ENCODE measurements at places on chromosomes 4 and X.

GRCh38 chr4:142408003-142408441 is 438.1 kb downstream of the INPP4B start:
- DNase-seq: no peak

DNA sequence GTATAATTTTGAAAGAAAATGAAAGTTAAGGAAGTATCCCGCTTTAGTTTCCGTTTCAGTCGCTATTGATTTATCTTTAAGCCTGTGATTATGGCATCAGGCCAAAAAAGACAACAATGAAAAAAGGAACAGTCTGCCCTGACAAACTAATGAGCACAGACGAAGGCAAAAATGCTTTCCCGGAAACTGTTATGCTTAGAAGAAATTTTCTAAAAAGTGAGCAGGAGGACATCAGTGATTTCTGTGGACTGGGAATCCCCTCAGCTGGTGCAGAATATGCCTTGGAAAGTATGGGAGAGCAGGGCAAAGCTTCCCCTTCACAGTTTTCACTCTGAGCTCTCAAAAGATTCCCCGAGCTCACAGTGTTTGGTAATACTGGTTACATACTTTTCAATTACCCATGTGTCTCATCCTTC is 5.1 kb upstream of the CXCL10 start:
- DNase-seq: no peak

- no peak for DNase-seq
Observed at GRCh38 chr4:13601048-13601447, 26.5 kb downstream of the BOD1L1 start.

DNA sequence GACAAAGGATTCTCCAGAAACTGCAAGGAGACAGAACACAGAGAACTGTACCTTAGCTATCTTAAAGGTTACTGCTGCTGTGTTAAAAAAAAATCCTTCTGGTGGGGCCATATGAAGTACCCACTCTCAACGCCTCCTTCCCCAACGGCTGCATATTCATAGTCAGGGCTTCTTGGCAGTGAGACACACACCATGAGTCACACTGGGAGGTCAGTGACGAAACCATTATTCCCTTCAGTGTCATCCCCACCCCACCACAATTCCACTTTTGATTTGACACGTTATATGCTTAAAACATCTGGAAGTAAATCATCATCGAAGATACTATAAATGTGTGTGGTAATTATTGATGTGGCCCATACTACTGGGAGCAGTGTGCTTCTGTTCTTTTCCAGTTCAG is 271.5 kb downstream of the LDB2 start:
- no peak for DNase-seq

DNA sequence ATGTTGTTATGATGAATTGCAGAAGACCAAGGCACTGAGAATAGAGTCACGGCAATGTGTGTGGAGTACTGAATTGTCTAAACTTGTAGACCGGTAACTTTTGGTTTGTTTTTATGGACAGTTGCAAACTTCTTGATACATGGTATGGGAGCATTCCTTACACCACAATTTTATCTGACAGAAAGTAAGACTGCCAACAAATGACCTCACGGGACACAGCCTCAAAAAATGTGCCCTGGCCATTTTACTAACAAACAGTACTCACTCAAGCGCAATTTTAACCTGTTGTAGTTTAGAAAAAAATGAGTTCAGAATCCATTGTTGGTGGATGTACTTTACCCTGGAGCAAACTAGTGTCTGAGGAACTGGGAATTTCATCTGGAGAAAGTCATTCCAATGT is 321.2 kb downstream of the CAMK2D start:
- no peak for DNase-seq

GRCh38 chr4:154677300-154677699 is 64.8 kb upstream of the FGG start:
- DNase-seq: no peak

- DNase-seq: no peak
Observed at GRCh38 chr4:112416464-112416863, 99.5 kb downstream of the NEUROG2 start.

DNA sequence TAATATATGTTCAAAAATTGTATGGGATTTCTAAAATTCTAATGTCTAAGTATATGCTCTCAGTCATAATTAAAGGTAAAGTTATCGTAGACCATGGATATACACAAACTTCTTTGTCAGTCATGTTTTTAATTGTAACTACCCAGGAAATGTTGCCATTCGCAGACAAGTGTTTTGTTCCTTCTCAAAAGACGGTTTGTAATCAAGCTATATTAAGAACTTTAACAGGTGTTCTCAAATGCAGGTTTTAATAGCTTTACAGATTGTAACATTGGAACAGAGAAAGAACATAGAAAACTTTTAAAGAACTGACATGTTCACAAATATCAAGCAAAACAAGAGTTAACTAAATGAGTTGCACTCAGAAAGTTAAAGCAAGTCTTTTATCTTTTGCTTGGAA is 58.9 kb downstream of the KDM5C start:
- no peak for DNase-seq

DNA sequence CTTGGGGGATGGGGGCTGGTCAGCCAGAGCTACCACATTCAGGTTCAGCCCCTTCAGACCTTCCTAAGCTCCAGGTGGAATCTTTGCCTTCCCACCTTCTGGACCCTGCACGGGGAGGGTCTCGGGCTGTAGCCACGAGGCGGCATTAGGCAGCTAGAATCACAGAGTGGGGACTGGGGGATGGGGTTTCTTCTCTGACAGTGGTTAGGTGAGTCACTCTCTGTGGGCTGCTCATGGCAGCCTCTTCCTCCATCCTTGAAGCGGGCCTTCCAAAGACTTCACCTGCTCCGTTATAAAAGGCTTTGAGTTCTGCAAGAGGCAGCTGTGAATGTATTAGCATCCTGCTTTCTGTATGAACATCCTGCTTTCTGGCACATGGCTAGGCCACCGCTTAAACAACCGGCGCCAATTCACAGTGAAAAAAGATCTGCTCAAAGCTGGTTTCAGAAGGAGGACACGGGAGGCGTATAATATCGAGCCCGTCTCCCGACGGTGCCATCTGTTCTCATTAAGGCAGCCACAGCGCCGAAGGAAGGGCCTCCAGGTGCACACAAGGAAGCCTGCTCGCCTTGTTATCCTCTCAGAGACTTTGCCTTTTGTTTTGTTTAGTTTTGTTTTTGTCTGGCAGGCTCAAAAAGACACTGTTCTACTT is 74.3 kb upstream of the IGFBP7 start:
- DNase-seq: no peak

DNA sequence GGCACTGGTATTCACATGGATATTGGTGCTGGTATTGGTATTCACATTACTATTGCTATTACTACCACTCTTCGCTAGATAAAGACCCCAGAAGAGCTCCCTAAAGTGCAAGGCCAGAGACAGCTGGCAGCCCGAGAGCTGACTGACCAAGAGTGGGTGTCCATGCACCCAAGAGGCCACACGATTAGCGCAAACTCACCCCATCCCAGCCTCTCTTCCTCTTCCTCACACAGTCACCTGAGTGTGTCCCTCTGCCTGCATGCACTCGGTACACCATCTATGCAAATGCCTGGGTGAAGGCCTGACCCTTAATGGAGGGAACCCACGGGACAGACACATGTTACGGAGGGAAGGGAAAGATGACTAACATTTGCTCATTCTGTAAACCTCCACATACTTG is 86.7 kb downstream of the HAUS3 start:
- no peak for DNase-seq

- DNase-seq: no peak
Observed at GRCh38 chr4:156892805-156893204, 78.8 kb downstream of the PDGFC start.

GRCh38 chr4:183674153-183674552 is 15.1 kb downstream of the TRAPPC11 start:
- DNase-seq: no peak

GRCh38 chr4:184787766-184788503 is 37.8 kb downstream of the ACSL1 start:
- DNase-seq: no peak

GRCh38 chrX:66200050-66200664 is 36.1 kb downstream of the HEPH start:
- DNase-seq: no peak

GRCh38 chrX:132592880-132593279 is 104.0 kb upstream of the MBNL3 start:
- DNase-seq: no peak

GRCh38 chrX:133869270-133869669 is 116.1 kb downstream of the GPC3 start:
- no peak for DNase-seq

- no peak for DNase-seq
Observed at GRCh38 chr4:109801895-109802319, at the start of gene CFI. TSS of gene CFI (minus strand) at chr4:109801999. CDS start at chr4:109801971, 28 bp downstream.

DNA sequence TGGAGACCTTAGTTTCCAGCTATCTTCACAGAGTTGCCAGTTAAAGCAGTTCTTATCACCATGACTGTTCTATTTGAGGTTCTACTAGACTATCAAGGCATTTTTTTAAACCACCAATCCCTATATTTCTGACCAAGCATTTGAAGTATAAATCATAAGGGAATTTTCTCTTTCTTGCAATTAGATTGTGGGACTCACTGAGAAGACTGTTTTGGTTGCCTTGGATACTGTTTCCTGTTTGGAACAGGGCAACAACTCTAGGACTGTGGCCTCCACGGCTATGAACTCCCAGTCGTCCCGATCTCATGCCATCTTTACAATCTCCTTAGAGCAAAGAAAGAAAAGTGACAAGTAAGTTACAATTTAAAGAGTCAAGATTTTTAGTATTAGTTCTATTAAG is 11.8 kb downstream of the KIF4A start:
- no peak for DNase-seq

DNA sequence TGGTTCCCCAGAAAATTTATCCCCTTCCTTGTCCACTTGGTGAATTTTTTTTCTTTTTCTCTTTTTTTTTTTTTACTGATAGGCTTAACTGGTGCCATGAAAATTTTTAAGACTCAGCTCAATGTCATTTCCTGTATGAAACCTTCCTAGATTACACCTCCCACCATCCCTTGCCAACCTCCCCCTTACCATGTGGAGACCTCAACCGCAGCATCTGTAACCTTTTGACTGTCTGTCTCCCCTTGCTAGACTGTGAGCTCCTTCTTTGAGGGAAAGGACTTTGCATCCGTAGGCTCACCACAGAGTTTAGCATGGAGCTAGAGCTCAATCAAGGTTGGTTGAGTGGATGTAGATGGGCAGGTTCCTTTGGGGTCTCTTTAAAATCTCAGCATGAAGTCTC is 5.2 kb upstream of the PGRMC1 start:
- DNase-seq: no peak

GRCh38 chrX:48540028-48540375 is 488 bp downstream of the TBC1D25 start:
- DNase-seq: peak; percentile 26

DNA sequence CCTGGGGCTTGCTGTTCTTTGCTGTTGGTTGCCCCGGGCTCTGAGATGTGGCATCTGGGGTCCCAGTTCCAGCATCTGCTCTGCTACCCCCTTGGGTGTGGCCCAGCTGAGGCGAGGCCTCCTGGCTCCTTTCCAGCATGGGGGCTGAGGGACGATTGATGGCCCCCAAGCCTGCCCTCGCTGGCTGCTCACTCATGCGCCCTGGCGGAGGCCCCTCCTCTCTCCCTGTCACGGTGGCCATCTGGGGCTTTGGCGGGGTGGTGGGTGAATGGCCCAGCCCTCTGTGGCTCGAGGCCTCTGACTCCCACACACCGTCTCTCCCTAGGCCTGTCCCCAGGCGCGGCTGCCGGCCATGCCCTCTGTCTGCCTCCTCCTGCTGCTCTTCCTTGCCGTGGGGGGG is 1.8 kb downstream of the PLXNA3 start:
- no peak for DNase-seq

- DNase-seq: no peak
Observed at GRCh38 chr4:66766557-66766956, 778.7 kb downstream of the CENPC start.

DNA sequence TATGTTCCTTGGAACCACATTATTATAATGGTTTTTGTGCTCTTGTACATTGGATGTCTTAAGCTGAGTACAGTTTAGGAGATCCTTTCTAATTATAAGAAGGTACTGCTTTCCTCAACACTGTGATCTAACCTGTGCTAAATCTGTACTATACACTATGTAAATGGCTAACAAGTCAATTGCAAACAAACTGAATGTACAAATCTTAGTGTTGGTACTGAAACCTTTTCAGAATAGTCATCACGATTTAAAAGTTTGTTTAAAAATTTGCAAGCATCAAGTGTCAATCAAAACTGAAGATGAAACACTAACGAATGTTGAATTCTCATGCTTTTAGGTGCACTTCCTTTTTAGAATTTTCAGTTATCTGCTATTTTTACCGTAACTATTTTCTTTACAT is 2090.4 kb upstream of the TENM3 start:
- DNase-seq: no peak

DNA sequence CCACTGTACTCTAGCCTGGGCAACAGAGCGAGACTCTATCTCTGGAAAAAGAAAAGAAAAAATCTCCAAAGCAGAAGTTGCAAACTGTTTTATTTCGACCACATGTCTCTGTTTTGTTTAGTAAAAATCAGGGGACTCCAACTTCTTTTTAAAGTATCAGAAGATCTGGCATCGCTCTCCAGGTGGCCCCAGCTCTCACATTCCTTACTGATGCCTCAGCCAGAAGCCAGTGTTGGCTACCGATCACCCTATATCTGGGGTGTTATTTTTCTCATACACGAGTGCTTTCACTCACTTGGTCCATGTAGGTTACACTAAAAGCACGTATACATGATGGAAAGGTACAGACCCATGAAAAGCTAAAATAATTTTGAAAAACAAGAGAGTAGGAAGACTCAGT is 8.3 kb downstream of the MPP1 start:
- DNase-seq: no peak

- no peak for DNase-seq
Observed at GRCh38 chrX:53684415-53685192, 1.9 kb downstream of the HUWE1 start.

DNA sequence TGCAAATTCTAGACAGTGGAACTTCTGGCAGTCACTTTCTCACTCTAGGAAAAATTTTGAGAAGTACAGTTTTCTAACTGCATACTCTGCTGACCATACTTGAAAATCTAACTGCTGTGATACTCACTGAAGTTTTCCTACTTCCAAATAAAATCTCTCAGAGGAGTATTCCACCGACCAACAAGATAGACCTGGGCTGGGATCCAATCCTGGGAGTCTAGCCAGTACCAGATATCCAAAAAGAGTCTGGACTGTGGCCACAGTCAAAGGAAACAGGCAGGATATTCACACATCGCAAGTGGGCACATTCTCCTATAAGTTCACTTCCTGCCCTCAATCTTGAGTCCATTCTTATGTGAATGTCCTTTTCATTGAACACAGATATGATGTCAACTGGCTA is 1138.7 kb upstream of the PCDH7 start:
- DNase-seq: no peak

- DNase-seq: no peak
Observed at GRCh38 chrX:139795196-139795595, 87.2 kb upstream of the MCF2 start.

DNA sequence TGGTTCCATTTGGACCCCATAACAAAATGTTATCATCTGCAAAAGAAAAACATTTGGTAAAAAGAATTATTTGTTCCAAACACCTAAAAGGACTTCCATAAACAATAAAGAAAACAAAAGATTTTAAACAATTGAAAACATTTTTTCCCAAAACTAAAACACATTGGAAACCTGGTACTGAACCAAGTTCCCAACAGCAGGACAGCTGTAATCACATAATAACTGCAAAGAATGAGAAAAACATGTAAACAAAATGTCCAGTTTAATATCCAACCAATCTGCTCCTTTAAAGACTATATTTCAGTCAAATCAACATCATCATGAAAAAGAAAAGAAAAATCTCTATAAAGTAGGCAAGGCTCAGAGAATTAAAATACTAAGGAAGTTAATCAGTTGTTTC is 36.3 kb downstream of the PRDM5 start:
- no peak for DNase-seq

- no peak for DNase-seq
Observed at GRCh38 chr4:15961781-15962510, 1.0 kb downstream of the FGFBP2 start.

GRCh38 chr4:152719801-152720556 is 40.2 kb upstream of the TMEM154 start:
- DNase-seq: no peak

Data from activated T-helper 1 cell treated with anti-CD3 and anti-CD28 coated beads, Interleukin-2, amount 50 U/mL, for 16 hours (primary cell).